ENCODE measurements at places on chromosomes 1 and 21. TPM values are rescaled to one million over a fixed set of nuclear protein-coding genes. Genes with fewer than 3 reads are reported as not detected.

SMCP gene
- total RNA-seq = not detected

DNA sequence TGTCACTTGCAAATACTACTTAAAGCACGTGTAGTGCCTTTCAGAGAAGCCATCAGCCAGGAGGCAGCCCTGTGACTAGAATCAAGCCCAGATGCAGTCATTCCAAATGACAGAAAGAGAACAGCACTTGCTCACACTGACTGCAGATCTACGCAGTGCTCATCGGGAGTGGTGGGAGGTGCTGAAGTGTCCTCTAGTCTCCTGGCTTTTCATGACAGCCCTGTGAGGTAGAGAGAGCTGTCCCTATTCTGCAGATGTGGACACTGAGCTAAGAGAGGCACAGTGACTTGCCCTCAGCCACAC lies 62.3 kb upstream of the EDN2 start:
- no peak for DNase-seq

- DNase-seq = no peak
These were observed 255.5 kb downstream of the CTH start for GRCh38 chr1:70666381-70667140.

DNA sequence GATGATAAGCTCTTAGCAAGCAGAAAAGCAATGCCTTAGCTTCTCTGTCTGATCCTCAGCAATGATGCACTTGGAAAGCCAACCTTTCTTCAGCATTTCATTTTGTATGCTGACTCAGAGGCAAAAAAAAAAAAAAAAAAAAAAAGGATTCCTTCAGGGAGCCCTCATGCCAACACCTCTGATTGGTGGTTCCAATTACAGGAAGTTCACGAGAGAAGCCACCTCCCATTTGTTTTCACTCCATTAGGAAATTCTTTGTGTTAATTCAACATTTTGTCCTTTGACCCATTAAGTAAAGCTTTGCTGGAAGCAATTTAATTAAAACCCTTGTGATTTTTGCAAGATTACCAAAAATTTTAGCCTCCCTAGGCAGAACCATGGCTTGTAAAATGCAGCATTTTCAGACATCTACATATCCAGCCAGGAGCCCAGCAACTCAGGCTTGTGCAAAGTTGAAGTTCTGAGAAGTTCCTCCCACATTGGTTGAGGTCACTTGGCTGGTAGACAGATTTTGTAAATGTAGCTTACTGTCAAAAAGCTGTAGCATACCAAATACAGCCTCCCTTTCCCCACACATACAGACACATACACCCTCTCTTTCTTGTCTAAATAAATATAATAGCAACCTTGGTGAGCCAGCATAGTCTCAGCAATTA lies 27.1 kb upstream of the VTCN1 start:
- no peak for DNase-seq

FAM72C gene
- 11.3 TPM for total RNA-seq

DNA sequence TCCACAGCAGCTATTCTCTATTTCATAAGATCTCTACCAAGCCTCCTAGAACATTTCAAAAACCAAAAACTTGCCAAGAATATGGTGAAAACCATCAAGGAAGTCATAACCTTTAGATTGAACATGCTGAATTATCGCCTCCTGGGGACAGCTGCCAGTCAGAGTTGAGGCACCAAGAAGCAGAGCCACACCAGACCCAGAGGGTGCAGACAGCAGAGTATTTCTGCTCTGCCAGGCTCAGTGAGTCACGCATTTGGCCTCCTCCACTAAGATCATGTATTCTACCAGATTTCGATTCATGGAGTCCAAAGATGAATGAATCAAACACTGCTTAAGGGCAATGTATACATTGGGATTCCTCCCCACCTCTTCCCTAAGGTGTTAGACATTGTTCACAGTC lies 2.1 kb downstream of the F3 start:
- DNase-seq = no peak

- no peak for DNase-seq
These were observed 41.0 kb downstream of the TBX15 start for GRCh38 chr1:118947003-118947765.

GRCh38 chr1:45820173-45820572 lies 16.8 kb downstream of the MAST2 start:
- no peak for DNase-seq

TENT5C gene
- total RNA-seq = 4.9 TPM

- no peak for DNase-seq
These were observed 1.1 kb downstream of the NKAIN1 start for GRCh38 chr1:31238612-31238985.

DUSP23 gene
- 23.4 TPM for total RNA-seq

PROX1 gene
- not detected for total RNA-seq
